Cardiac muscle cell (in vitro differentiated cells and primary cell): ENCODE measurements at places on chromosomes 6 and 20. TPM values are rescaled to one million over a fixed set of nuclear protein-coding genes. Genes with fewer than 3 reads are reported as not detected.

DNA sequence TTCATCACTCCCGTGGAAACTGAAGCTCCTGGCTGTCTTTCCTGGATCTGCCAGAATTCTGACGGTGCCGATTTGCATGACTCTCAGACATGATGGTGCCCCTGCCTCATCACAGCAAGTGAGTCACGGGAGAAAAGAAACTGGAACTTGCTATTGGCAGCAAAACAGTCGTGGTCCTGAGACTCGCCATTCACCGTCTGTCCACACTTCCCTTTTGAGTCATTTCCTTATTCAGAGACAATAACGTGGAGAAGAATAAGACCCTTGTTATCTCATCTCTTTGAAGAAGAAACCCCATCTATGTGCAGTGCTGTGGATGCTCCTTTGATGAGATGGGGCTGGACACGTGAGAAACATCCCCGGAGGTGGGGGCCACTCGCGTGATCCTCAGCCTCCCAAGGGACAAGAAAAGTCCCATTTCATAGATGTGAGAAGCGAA, 4.2 kb downstream of the GPR31 start:
- H3K27me3 ChIP-seq, result peaks cover 60% of the 10 kb centered on the region
- no peak overlapping the region for H3K27ac ChIP-seq
- no peak for DNase-seq
- no peaks in the 10 kb centered on the region for H3K36me3 ChIP-seq
- no peak overlapping the region for H3K4me3 ChIP-seq

DNA sequence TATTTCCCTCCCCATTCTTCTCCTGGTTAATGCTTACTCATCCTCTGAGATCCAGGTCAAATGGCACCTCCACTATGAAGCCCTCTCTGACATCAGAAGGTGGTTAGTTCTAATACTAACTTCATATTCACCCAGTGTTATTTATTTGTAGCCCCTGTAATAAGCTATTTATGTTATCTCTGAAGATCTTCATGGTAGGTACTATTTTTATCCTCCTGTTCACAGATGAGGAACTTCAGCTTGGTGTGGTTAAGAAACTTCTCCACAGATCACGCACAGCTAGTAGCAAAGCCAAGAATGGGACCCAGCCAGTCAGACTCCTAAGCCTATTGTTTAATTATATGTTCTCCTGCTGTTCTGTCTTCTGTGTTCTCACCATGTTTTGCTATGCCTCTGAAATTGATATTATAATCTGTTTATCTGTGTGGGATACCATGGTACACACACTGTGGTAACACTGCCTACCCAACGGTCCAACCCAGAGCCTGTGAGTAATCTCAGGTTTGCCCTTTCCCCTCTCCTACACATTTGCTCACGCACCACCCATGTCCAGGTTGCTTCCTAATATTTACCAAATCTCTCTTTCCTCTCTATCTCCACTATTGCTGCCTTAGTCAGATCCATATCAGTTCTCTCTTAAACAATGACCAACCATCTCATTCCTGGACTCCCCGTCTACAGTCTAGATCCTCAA, 98.4 kb downstream of the IPCEF1 start:
- no peak overlapping the region for H3K27ac ChIP-seq
- H3K4me1 ChIP-seq, result no peaks in the 10 kb centered on the region
- DNase-seq, result no peak
- H3K27me3 ChIP-seq, result no peaks in the 10 kb centered on the region
- no peaks in the 10 kb centered on the region for H3K36me3 ChIP-seq

- no peak for DNase-seq
- H3K27ac ChIP-seq, result peak overlapping the region; percentile 69
- no peak overlapping the region for H3K4me3 ChIP-seq
- H3K36me3 ChIP-seq, result peaks cover 9% of the 10 kb centered on the region
- H3K4me1 ChIP-seq, result peaks cover 12% of the 10 kb centered on the region
Measured at GRCh38 chr20:38128691-38129090, 36.4 kb downstream of the TGM2 start.

The EEF1A2 gene
- total RNA-seq, result 1,016 and 1,067 TPM in 2 replicates

The PLAGL2 gene
- total RNA-seq, result 17.7 and 29.8 TPM in 2 replicates

The PTCRA gene
- total RNA-seq, result not detected in 2 replicates

The ZKSCAN3 gene
- total RNA-seq, result 11.2 and 13.3 TPM in 2 replicates

The GTSF1L gene
- total RNA-seq, result not detected in 2 replicates

The MEA1 gene
- total RNA-seq, result 98.8 and 125 TPM in 2 replicates
